ENCODE measurements at places on chromosomes 7 and 10.

GRCh38 chr10:113293167-113293566 lies 259.7 kb upstream of the HABP2 start:
- DNase-seq, result no peak

DNA sequence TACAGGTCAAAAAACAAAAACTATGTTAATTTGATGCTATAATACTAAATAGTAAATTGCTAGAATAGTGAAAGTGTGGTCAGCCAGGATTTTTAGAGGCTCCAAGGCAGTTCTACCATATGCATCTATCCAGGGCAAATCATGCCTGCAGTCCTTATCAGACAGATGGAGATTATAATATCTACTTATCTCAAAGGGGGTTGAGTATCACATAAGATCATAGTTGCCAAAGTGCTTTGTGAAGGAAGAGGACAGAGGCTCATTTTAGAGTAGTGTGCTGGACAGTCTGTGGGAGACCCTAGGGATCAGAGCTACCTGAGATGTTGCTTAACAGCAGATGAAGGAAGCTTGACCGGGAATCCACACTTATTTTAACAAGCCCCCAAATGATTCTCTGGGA lies 3.2 kb downstream of the ICA1 start:
- DNase-seq, result no peak

GRCh38 chr7:67452516-67453026 lies 455.9 kb downstream of the TYW1 start:
- DNase-seq, result no peak

DNA sequence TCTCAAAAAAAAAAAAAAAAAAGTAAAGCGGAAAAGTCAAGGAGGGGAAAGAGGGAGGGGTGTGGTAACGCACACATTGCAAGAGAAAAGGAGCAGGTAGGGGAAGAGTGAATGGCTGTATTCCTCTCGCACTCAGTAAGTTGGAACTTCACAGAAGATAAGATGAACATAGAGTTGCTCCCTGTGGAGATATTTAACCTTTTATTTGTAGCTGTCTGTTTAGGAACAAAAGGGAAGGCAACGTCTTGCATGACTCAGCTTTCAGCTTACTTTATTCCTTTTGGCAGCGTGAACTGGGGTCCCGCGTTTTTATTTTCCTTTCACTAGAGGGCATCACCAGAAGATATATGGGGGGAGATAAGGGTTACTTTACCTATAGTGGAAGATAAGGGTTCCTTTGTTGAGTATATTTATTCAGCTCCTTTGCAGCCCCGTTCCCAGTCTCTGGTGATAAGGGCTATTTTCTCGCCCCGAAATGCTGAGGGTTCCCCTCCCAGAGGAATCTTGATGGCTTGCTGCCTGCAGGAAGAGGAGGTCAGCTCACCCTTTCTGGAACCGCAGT lies 78.5 kb downstream of the APBB1IP start:
- DNase-seq, result no peak

GRCh38 chr7:122027058-122027457 lies 117.0 kb downstream of the AASS start:
- no peak for DNase-seq

GRCh38 chr7:137981175-137981574 lies 20.7 kb downstream of the CREB3L2 start:
- DNase-seq, result no peak

- DNase-seq, result no peak
These were observed 40.0 kb downstream of the VOPP1 start for GRCh38 chr7:55532150-55532917.

GRCh38 chr7:132842478-132842877 lies 239.4 kb downstream of the CHCHD3 start:
- no peak for DNase-seq

DNA sequence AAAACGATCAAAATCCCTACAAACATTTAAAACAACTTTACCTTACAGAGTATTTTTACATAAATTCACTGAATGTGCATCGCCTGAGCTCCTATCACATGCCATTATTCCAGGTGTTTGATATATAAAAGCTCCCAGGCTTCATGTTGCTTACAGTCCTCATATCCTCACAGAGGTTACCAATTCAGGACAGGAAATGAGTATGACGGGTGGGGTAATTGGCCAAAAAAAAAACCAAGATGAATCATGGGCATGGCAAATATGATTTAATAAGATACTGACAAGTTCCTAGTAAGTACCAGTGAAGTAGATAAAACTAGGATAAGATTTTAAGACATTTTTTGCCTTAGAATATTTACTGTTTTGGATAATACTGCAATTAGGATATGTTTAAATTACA lies 135.8 kb downstream of the KMT2E start:
- no peak for DNase-seq

- DNase-seq, result no peak
These were observed 102.1 kb downstream of the CUX1 start for GRCh38 chr7:101919363-101920115.

DNA sequence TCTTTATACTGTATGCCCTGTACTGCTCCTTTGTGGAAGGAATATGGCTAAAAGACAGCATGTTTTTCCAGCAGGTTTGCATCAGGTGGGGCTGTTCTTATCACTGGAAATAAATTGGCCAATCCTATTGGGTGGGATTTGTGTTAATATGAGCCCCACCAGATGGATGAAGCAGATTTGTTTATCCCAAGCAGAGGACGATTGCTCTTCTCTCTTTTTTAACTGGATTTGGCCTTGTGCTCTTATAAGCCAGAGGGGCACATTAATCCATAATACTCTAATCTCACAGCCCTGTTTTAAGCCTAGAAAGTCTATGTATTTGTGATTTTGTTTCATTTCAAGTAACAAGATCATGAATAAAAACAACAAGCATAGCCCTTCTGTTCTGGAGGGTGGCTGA lies 240.1 kb upstream of the ADARB2 start:
- DNase-seq, result no peak

- DNase-seq, result no peak
These were observed 242.3 kb upstream of the DKK1 start for GRCh38 chr10:52071814-52072213.

GRCh38 chr7:142603870-142604448 lies 145.3 kb upstream of the PRSS1 start:
- peak; percentile 81 for DNase-seq

- DNase-seq, result no peak
These were observed 132.3 kb upstream of the CDK1 start for GRCh38 chr10:60645980-60646379.

DNA sequence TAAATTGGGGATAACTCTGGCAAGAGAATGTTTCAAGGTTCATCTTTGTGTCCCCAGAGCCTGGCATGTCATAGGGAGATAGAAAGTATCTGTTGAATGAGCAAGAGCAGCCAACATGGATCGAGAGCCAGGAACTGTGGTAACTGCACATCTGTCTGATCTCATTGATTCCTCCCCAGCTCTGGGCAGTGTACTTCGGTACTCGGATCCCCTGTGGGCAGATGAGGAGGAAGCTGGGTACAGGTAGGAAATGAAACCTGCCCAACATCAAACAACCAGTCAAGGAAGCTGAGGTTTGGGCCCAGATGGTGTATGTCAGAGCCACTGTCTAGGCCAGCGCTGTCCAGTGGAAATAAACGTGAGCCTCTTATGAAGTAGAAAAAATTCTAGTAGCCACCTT lies 76.4 kb downstream of the GRK5 start:
- no peak for DNase-seq

DNA sequence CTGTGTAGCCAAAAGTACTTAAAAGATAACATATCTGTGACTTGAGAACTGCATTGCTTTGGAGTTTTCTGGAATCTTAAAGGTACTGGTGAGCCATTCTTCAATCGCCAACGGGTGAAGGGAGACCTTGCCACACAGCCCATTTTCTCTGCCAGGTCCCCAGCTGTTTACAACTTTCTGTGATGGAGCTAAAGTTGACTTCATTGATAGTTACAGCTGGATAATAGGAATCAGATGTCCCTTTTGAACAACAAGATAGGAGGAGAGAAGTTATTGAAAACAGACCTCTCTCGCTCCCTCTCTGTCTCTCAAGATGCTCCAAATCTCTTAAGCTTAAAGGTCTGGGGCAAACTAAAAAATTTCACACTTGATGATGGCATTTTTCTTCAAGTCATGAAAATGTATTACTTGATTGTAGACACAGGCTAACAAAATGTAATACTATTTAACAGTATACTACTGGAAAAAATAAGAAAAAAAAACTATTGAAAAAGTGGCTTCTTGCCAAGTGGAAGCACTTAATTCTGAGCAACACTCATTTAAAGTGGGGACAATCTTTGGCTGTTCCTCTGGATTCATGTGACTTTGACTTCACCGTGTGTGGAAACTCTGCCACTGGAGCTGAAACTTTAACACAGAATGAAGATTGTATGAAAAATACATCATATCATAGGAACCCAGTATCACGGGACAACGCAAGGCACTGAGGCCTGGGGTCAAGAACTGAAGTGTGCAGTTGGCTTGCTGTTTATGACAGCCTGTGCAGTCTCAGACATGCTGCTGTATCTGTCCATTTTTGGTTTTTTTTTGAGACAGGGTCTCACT lies 78.4 kb upstream of the AFAP1L2 start:
- no peak for DNase-seq

DNA sequence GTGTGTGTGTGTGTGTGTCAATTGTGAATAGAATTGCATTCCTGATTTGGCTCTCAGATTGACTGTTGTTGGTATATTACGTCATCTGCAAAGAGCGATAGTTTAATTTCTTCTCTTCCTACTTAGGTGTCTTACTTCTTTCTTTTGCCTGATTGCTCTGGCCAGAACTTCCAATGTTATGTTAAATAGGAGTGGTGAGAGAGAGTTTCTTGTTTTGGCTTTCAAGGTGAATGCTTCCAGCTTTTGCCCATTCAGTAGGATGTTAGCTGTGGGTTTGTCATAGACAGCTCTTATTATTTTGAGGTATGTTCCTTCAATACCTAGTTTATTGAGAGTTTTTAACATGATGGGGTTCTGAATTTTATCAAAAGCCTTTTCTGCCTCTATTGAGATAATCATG lies 34.2 kb upstream of the PRSS37 start:
- no peak for DNase-seq

DNA sequence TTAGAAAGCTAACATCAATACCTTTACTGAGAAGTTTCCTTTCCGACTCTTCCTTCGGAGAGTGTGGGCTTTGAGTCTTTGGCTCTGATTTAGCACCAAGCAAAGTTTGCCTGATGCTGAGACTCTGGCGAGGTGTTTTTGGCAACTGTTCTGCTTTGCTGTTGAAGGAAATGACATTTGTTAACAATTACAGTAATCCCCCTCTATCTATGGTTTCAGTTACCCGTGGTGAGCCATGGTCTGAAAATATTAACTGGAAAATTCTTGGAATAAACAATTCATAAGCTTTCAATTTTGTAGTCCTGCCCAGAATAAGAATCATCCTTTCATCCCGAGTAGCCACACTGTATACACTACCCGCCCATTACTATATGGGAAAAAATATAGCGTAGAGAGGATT lies 126.3 kb downstream of the ARHGAP21 start:
- no peak for DNase-seq

DNA sequence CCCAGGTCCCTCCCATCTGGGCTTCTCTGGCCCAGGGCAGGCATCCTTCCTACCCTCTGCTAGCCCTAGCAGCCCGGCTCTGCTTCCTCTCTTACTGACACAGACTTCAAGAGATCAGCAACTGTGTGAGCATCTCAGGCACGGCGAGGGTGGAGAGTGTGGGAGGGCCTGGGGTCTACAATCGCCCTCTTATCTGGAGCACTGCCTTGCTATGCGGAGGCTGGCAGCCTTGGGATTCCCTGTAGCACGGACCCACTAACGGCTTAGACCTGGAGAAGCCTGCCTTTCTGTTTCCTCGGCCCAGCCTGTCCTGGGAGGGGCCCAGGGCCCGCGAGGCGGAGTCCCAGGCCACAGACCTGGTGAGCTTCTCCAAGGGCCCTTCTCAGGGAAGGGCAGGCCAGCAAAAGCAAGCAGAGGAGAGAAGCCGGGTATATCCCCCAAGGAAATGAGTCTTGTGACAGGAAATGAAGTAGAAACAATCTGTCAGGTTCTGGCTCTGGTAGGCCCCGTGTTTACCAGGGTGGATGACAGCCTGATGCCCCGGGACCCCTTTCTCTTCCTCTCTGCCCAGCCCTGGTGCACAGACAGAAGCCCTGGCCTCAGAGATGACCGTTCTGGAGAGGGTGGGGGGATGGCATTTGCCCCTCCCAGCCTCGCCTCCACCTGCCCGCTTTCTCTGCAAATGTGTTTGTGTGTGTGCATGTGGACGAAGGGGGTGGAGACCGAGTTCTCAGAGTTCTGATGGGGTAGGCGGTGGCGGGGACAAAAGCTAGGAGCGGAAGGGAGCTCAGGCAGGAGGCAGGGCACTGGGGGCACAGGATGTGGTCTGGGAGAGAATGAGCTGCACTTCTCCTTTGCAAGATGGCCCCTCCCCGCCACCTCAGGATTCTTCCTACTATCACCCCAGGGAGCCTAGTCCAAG lies 2.5 kb downstream of the LRCH4 start:
- DNase-seq, result no peak

- DNase-seq, result no peak
These were observed 20.1 kb upstream of the CABCOCO1 start for GRCh38 chr10:61642676-61643075.

- DNase-seq, result no peak
These were observed 173.6 kb upstream of the PRKCQ start for GRCh38 chr10:6753644-6754043.

- DNase-seq, result no peak
These were observed 93.3 kb downstream of the FAM53B start for GRCh38 chr10:124650820-124651401.

GRCh38 chr7:26441002-26441521 lies 149.4 kb downstream of the SNX10 start:
- no peak for DNase-seq

DNA sequence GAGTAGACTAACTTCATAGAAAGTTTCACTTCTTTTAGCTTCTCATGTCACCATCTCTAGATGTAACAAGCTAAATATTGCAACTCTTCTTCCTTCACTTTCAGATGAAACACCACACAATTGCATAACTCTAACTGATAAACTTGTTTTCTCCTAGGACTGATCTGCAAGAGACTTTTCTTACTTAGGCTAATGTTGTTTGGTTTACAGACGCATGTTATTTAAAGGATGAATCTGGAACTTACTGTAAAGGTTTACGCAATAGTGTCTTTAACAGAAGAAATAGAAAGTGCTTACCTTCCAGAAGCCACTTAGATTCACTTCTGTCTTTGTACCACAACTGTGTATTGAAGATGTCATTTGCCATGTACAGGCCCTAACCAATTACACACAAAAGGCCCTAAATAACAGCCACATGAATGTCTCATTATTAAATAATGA lies 22.1 kb upstream of the ZC3HAV1 start:
- DNase-seq, result no peak

- DNase-seq, result no peak
These were observed 534 bp downstream of the UBE3C start for GRCh38 chr7:157139111-157139809.

- DNase-seq, result no peak
These were observed 689.7 kb upstream of the CELF2 start for GRCh38 chr10:10327934-10328333.

DNA sequence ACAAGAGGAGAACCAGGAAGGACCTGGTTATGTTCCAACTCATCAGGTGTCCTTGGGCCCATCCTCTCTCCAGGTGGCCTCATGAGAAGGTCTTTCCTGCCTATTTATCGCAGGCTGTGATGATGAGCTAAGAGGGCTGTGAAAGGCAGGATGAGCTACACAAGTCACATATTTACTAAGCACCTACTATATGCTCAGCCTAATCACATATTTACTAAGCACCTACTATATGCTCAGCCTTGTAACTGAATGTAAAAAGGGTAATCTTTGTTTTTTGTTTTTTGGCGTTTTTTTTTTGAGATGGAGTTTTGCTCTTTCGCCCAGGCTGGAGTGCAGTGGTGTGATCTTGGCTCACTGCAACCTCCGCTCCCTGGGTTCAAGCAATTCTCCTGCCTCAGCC lies 44.2 kb upstream of the NPFFR1 start:
- no peak for DNase-seq
